Smooth muscle cell of bladder (primary cell): ENCODE measurements at places on chromosomes 3 and 15. TPM values are rescaled to one million over a fixed set of nuclear protein-coding genes. Genes with fewer than 3 reads are reported as not detected.

Gene SLC22A13
- 0.14 and 0.28 TPM in 2 replicates for total RNA-seq

Gene ZNF80
- total RNA-seq: not detected in 2 replicates

Gene TTLL13
- 0.09 and 0.14 TPM in 2 replicates for total RNA-seq

Gene GOLGA6L1
- under 0.01 TPM in 1 of 2 replicates, not detected in the other for total RNA-seq

Gene MYLK
- 183 and 191 TPM in 2 replicates for total RNA-seq

Gene NOX5
- total RNA-seq: under 0.01 and 0.09 TPM in 2 replicates

Gene CDC25A
- 1.00 and 1.3 TPM in 2 replicates for total RNA-seq

Gene SKOR1
- under 0.01 and 0.09 TPM in 2 replicates for total RNA-seq

Gene PLXND1
- 38.5 and 64.3 TPM in 2 replicates for total RNA-seq

Gene P2RY12
- 0.28 and 0.46 TPM in 2 replicates for total RNA-seq

Gene CFAP100
- total RNA-seq: not detected in 2 replicates

Gene DYNLT2B
- total RNA-seq: 7.0 and 8.7 TPM in 2 replicates

Gene SLC6A20
- total RNA-seq: not detected in 2 replicates

Gene ARPC4
- 170 and 213 TPM in 2 replicates for total RNA-seq

Gene PRRT3
- 1.6 and 2.1 TPM in 2 replicates for total RNA-seq
